WERI-Rb-1 (cell line): ENCODE measurements at places on chromosomes 3 and 15.

- DNase-seq: no peak
Measured at GRCh38 chr15:41512512-41512939, 1.1 kb downstream of the LTK start.

DNA sequence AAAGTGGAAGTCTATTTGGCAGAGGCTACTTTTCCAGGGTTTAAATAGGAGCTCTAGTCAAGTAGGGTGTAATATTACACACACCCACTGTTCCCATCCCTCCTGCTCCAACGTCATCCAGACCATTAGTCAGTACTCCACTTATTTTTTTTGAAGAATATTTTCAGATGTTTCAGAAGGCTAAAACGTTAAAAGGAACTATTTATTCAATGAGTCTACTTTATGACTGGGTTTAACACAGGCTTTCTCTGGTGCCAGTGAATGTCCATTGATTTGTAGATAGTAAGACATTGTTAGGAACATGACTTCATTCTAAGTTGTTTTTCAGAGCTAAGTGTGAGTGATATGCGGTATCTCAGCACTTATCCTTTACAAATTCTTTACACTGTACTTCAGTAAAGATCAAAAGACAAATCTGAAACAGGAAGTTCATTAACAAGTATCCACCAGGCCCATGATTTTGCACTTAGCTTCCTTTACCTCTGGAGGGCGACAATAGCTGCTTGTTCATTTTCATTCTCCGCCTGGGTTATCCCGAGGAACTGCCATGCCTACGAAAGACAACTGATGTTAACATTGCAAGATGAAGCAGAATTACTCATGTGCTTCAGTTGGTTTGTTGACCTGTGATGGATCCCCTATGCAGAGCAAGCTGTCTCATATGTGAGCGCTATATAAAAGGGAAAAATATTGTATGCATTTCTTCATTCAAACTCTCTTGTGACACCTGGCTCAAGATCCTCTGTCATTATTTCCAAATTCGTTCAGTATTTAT lies 158.7 kb downstream of the USP13 start:
- DNase-seq: peak; percentile 55

DNA sequence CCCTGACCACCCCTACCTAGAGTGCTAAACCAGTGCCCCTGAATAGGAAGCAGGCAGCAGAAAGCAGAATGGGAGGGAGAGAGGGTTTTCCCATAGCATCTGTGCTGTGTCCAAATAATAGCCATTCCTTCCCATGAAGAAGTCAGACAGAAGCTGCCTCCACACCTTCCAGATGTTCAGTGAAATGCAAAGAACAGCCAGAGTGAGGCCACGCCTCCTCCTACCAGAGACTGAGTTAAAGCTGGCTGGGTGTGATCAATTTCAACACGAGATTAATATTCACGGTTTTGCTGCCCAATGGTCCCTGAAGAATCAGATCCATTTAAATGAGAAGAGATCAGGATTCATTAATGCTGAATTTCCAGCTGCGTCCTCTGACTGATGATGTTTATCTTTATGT lies 111.8 kb downstream of the SRGAP3 start:
- no peak for DNase-seq

GRCh38 chr15:80562033-80562432 lies 133.1 kb upstream of the ABHD17C start:
- DNase-seq: no peak

GRCh38 chr15:67415181-67415580 lies 105.8 kb upstream of the C15orf61 start:
- no peak for DNase-seq

DNA sequence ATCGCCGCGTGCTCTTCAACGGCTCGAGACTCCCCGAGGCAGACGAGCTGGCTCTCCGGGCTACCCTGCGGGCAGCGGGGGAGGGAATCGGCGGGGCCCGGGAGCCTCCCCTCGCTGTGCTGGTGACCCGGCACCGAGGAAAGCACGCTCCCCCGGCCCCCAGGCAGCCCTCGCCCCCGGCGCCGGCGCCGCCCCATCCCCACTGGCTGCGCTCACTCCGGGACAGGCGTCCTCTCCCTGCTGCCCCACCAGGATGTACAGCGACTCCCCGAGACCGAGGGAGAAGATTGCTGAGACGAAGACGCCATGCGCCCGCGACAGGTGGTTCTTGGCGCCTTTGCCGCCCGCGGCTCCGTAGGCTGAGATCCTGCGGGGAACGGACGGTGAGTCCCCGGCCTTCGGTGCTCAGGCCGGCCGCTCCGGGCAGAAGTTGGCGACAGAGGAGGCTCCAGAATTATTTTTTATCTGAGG lies 1.7 kb downstream of the LTK start:
- no peak for DNase-seq

DNA sequence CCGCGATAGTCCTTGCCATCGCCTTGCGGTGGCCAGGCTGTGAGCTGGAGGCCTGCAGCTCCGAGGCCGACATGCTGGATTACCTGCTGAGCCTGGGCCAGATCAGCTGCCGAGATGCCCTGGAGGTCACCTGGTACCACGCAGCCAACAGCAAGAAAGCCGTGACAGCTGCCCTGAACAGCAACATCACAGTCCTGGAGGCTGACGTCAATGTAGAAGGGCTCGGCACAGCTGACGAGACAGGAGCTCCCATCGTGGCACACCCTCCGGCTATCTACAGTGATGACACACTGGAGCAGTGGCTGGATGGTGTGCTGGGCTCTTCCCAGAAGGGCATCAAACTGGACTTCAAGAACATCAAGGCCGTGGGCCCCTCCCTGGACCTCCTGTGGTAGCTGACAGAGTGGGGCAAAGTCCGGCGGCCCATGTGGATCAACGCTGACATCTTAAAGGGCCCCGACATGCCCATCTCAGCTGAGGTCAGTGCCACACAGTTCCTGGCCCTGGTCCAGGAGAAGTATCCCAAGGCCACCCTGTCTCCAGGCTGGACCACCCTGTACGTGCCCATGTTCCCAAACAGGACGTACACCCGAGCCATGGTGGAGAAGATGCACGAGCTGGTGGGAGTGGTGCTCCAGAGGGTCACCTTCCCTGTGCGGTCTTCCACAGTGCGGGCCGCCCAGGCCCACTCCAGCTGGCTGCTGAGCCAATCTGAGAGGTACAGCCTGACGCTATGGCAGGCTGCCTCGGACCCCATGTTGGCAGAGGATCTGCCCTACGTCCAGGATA lies 70.2 kb downstream of the FAM43A start:
- no peak for DNase-seq

- no peak for DNase-seq
Measured at GRCh38 chr3:186166491-186167288, 57.8 kb upstream of the ETV5 start.

DNA sequence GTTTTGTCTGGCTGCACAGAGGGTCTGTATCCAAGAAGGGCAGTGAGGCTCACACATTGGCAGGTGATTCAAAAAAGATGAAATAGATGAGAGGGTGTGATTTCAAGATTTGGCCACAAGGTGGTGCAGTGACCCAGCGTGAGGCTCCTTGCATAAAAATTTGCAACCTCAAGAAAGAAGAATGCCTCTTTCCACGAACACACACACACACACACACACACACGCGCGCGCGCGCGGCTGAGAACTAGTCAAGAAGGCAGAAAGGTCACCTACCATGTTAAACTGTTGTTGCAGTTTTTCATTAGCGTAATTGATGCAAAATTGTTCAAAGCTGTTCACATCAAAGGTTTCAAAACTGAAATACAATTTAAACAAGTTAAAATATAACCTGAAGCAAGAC lies 39.2 kb downstream of the MYO5C start:
- DNase-seq: peak; percentile 75

DNA sequence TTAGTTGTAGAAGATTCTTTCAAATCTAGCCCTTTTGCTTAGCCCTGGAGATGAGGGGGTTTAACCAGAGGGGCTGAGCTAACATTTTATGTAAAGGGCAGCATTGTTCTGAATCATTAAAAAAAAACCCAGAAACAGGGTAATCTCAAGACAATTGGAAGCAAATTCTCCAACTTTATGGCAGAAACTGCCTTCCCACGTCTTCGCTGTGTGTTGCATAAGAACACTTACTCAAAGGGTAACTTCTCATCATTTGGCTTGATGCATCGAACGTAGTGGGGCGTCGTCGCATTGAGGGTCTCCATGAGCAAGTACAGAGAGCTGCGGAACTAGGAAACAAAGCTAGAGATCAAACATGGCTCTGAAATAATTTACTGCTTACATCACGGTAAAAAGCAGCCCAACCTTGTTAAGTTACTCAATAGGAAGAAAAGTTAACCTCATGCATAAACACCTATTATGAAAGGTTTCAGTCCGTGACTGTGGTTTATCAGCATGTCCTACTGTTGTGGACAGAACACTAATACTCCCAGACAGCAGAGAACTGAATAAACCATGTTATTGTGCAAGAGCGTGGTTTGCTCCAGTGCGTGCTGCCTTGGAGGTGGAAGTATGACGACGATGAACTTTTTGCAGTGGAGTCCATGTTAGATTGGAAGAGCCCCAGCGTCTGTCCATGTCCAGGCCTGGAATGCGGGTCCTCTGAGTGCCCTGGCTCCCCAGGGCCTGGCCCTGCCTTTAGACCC lies 48.7 kb downstream of the MYO5C start:
- DNase-seq: no peak

- no peak for DNase-seq
Measured at GRCh38 chr3:62607287-62608029, 234.1 kb upstream of the FEZF2 start.

DNA sequence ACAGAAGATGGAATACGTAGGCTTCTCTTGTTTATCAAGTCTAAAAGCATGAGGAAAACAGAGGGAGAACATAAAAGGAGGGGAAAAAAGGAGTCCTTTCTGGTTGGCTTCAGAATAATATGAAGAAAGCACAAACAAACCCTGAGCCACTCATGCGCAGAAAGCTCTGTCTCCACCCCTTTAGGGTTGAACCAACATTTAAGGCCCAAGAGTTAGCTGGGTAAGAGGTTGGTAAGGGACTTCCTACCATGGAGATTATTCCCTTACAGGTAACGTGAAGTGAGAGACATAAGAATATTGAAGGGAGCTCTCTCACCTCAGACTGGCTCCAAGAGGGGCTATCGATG lies 145.3 kb downstream of the RORA start:
- DNase-seq: no peak

DNA sequence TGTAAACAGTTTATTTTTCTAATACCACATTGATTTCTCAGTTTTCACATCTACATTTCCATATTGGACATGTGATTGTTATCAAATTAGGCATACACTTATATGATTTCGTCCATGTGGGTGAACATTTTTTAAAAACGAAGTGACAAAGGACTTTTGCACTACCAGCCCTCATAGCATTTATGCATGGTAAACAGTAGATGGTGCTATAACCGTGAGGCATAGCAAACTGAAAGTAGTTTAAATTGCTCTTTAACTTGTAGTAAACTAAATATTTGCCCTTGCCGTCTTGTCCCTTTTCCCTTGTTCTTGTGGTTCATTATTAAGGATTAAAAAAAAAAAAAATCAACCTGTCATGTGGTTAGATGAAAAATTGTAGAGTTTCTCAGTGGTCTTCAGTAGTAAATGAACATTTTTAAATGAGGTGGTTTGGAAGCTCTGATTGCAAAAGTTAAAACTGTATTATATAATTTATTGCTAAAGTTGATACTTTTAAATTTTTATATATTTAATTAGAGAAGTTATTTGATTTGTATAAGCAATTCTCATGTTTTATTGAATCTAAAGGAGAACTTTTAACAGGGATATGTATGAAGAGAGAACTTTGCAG lies 24.0 kb downstream of the STX19 start:
- DNase-seq: no peak

GRCh38 chr15:74399100-74399499 lies 31.7 kb upstream of the CYP11A1 start:
- no peak for DNase-seq

GRCh38 chr3:55434789-55435188 lies 52.3 kb downstream of the WNT5A start:
- peak; percentile 26 for DNase-seq

DNA sequence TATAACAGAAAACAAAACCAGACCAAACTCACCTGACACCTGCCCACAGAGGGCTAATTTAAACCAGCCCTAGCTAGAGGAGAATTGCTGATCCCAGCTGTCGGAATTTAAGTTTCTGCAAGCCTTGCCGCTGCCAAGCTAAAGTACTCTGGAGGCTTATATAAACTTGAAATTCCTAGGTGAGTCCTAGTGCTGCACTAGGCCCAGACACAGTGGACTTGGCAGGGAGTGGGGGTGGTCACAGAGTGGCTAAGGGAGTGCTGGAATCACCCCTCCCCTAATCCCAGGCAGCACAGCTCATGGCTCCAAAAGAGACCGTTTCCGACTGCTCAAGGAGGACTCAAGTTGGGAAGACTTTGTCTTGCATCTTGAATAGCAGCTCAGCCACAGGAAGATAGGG lies 17.6 kb downstream of the TMCO5A start:
- no peak for DNase-seq

GRCh38 chr15:63040509-63040908 lies 2.0 kb upstream of the TPM1 start:
- DNase-seq: no peak

GRCh38 chr3:196238612-196239560 lies 22.6 kb downstream of the SLC51A start:
- DNase-seq: no peak

GRCh38 chr3:107907996-107908395 lies 182.8 kb downstream of the CD47 start:
- DNase-seq: no peak

- DNase-seq: no peak
Measured at GRCh38 chr3:56823421-56823926, 21.7 kb upstream of the ARHGEF3 start.

DNA sequence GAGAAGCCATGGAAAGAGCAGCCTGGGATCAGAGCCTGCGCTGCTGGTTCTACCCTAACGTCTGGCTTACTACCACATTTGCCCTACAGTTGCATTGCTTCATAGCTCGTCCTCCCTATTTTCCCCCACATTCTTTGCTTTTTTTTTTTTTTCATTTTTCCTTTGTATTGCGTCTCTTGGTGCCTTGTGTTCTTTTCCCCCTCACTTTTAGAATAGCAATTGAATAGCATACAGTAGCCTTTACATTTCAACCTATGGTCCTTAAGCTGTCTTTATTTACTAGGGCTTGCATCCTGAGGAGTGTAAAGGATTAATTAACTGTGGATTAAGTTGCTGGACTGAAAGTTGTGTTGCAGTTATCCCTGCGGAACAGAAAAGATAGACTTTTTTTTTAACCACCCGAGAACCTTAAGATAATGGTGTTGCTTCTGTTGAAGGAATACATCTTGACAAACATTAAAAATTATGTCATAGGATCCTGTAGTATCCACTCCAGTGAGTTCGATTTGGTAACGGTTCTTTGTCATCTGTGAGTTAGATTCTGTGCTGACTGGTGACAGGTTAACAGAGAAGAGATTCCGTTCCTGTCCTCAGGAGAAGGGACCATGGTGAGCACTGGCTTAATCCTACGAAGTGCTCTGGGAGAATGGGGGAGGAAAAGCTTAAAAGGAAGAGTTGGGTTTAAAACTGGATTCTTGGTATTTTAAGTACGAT lies 417.4 kb upstream of the NAALADL2 start:
- DNase-seq: peak; percentile 42

DNA sequence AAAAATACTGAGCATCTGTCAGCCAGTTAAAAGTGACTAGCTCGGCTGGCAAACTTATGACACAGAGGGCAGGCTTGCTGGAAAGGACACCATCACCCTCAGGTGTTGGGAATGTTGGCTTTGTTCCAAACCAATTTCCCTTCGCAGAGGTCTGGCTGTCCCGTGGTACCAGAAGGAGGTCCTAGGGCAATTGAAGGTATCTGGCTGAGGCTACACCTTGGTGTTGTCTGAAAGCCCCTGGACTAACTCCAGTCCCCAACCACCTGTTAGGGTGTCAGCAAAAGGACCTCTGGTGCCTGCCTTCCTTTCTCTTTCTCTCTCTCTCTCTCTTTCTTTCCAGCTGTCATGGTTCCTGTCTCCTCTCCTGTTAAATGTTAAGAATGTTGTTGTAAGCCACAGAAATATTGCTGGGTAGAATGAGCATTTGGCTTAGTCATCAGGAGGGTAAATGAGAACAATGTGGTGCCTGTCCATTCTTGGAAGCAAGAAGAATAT lies 12.5 kb downstream of the PRR20G start:
- no peak for DNase-seq
